Hepatocyte (in vitro differentiated cells): ENCODE measurements at places on chromosomes 1 and 21.
A peak's percentile ranks its signal among the peaks of the same experiment; 100 is the strongest.

DNA sequence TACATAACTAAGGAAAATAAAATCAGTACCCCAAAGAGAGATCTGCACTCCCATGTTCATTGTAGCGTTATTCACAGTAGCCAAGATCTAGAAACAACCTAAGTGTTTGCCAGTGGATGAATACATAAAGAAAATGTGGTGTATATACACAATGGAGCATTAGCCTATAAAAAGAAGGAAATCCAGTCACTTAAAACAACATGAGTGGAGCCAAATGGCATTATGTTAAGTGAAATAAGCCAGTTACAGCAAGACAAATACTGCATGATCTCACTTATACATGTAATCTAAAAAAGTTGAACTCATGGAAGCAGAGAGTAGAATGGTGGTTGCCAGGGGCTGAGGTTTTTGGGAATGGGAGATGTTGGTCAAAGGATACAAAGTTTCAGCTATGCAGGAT is 508.3 kb upstream of the B3GALT2 start:
- no peak for DNase-seq

- no peak for DNase-seq
Measured at GRCh38 chr1:246506367-246506673, 759 bp downstream of the SMYD3 start.

DNA sequence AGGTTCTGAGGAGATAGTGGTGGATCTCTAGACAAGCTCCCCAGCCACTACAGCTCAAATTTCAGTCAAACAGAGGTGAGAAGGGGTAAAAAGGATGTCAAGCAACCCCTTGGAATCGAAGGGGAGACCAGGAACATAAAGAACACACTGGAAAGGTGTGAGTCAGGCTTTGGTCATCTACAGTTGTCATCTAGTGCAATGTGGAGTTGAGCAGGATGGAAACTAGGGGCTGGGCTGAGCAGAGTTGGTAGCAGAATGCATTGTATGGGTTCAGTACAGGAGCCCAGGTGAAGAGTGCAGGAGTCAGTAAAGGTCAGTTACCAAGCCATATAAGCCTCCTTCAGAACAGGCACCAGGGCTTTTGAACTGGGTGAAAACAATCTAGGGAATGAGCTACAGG is 52.7 kb upstream of the VAV3 start:
- no peak for DNase-seq

DNA sequence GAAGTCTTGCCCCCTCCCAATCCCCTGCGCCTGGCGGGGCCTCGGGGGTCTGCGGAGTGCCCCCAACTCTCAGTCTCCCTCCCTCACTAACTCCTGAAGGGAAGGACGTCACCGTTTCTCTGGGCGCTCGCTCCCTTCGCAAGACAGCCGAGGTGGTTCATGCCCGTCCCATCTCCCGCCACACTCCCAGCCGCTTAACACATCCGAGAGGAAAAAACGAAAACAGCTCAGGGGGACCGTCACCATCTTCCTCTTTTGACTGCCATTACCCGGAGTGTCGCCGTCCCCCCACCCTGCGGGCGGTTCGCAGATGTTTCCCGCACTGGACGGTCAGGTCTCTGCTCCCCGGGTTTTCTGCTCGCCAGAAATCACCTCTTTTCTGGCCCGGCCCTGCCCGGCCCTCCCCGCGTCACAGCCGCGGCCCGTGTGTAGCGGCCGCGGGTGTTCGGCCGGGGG is 532 bp downstream of the ERO1B start:
- peak; percentile 51 for DNase-seq

DNA sequence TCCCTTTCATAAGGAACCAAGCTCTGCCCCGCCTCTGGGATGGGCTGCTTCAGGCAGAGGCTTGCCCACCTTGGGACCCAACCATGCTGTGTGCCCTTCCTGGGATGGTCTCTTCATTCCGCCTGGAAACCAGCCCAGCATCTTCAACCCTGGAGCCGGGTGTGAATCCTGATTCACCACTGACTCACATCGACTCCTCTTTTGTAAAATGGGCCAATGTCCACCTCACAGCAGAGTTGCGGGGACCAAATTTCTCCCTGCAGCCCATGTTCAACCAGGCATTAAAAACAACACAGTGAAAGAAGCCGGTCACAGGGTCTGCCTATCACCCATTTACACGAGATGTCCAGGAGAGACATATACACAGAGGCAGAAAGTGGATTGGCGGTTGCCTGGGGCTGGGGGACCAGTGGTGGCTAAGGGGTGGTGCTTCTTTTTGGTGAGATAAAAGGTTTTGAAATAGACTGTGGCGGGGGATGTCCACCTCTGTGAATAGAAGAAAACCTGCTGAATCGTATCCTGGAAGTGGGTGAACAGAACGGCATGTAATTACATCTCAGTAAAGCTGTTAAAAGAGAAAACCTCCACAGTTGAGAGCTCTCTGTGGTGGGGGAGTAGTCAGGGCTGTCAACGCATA is 6.9 kb upstream of the GPR153 start:
- DNase-seq, result no peak

DNA sequence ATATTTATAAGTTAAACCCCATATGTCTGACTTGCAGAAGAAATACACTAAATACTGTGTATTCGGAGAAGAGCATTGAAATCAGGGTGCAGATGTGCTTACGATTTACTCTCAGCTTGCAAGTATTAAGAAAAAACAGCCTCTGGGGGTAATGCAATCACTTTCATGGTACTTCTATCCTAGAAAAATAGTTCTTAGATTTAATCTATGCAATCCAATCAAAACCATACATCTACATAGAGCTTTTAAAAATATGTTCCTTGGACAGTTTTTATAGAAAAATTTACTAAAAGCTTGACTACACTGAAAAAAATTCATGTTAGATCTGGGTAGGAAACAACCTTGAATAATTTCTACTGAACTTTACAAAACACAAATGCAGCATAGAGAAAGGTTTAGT is 890.3 kb upstream of the ADGRL2 start:
- DNase-seq, result no peak

DNA sequence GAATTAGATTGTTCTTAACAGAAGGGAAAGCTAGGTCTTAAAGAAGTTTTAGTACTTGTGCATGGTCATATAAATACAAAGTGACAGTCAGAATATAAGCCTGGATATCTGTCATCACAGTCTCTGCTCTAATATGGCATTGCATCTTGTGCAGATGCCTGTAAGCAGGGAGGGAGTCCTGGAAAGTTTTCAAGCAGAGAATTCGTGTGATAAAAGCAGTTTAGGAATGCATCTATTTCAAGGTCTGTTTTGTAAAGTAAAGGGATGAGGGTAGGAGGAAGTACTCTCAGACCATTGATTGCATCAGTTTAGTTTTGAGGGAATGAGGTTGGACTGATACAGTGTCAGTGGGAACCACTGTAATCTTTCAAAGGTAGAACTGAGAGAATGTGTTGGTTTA is 30.6 kb downstream of the IARS2 start:
- DNase-seq, result no peak
